ENCODE measurements at places on chromosomes 5 and 9.

DNA sequence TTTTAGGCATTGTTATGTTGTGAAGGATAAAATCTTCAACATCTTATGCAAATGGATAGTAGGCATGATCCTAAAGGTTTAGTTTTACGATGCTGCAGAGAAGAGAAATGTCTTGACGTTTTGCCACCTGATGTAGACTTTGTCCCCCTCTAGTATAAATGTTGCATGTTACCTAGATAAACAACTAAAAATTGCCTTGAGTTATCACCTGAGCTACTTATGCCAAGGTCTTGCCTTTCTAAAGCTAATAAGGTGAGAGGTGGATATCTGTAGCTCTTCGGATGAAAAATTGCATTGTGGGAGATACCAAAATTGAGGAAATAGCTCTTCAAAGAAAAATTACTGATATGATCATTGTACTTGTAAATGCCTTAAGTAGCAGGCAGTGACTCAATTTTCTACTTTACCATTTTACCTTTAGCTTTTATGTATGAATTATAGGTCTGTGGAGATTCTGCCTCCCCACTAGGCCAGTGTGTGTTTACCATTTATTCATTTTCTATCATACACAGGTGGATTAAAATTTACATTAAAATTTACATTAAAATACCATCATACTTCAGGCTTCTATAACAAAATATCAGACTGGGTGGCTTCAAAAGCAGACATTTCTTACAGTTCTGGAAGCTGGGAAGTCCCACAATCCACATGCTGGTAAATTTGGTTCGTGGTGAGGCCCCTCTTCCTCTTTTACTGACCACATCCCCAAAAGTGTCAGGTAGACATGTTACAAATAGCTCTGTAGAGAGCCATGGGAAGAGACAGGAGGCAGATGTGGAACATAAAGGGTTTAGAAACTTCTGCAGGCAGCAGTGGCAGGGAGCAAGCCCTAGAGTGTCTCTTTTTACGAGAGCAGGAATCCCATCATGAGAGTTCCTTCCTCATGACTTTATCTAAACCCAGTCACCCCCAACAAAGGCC lies 100.7 kb upstream of the ERBIN start:
- DNase-seq: no peak

- no peak for DNase-seq
These were observed 46.8 kb downstream of the ELAVL2 start for GRCh38 chr9:23779220-23779619.

DNA sequence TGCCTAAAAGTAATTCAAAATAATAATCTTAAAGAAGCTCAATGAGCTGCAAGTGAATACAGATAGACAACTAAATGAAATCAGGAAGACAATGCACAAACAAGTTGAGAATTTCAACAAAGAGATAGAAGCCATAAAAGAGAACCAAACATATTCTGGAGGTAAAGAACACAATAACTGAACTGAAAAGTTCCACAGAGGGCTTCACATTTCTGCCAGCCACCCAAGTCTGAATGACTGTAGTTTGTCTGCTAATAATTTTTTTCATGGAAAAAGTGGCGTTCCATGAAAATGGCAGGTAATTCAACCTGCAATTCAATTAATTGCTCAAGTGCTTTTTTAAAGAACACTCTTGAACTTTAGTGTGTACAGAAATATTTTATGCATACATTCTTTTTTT lies 251.3 kb downstream of the KDM4C start:
- no peak for DNase-seq

DNA sequence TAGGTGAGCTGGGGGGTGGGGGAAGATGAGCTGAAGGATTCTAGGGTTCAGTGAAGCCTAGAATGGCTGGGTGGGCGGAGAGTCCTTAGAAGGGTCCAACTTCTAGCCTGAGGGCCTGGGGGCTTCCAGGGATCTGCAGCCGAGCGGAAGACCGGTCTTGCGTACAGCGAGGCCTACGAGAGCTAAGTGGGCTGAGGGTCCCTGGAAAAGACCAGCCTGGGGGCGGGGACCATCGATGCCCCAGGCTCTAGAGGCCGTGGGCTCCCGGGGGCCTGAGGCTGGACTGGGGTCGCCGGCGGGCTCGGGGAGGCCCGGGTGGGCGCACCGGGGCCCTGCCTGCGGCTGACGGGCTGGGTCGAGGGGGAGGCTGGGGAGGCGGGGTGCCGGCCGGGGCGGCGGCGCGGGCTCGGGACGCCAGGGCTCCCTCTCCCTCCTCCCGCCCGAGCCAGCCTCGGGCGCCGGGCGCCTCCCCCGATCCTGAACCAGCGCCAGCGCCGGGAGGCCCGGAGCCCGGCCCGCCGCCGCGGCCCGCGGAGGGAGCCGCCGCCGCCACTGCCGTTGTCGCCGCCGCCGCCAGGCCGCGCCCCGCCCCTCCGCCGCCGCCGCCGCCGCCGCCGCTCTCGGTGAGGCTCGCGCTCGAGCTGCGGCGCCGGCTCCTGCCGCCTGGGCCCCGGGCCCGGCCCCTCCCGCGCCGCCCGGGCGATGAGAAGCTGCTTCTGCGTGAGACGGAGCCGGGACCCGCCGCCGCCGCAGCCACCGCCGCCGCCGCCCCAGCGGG lies at the start of gene MVB12B:
TSS of gene MVB12B (plus strand) at position 602 of the 778 bp plus-strand sequence. CDS start at position 703, 101 bp downstream.
- peak; percentile 34 for DNase-seq

DNA sequence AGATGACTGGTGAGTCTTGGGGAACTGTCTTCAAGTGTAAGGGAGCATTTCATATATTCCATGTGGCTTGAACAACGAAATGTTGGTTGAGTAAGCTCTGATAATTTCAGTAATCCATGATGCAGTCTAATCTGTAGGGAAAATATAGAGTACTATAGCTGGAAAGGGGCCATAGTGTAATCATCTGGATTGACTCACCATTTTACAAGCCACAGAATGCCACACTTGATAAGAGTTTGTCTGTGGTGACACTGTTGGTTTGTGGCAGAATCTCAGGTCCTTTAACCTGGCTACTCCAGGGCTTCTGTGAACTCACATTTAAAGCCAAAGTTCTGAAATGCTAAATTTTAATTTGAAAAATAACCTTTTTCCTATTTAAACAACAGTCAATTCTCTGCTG lies 16.3 kb upstream of the MAML1 start:
- no peak for DNase-seq

GRCh38 chr9:126763130-126763764 lies 41.6 kb upstream of the ZBTB43 start:
- no peak for DNase-seq

DNA sequence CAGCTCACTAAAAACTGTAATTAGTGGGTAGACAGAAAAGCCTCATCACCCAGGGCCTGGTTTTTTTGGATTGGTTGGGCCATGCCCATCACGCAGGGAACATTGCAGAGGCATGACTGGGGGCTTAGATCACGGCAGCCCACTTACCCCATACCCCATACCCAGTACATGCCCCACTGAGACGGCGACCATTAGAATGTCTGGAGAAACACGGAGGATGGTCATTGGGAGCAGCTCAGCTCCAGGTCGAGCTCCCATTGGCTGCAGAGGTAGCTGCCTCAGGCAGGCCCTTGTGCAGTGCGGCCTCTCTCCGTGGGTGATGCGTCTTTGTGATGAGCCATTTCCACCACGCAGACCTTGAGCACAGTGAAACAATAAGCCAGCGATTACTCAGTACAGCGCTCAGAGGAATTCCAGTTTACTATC lies 204.0 kb downstream of the GADD45G start:
- peak; percentile 7 for DNase-seq

DNA sequence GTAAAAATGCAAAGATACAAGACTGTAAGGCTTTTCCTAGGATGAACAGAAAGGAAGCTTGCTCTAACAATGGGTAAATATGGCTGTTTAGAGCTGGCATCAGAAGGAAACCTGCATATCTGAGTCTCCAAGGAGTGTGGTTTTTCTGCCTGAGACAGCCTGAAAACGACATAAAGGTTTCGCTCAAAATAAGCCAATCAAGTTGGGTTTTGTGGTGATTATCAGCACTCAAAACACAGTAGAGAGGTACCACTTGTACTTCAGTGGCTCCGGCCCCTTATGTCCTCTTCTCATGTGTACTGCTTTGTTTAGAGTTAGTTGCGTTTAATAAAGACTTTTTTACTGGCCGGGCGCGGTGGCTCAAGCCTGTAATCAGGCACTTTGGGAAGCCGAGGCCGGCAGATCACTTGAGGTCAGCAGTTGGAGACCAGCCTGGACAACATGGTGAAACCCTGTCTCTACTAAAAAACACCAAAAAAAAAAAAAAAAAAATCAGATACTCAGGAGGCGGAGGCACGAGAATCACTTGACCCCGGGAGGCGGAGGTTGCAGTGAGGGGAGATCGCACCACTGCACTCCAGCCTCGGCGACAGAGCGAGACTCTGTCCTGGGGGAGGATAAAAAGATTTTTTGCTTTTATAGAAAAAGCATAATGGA lies 39.4 kb downstream of the KLF9 start:
- no peak for DNase-seq

DNA sequence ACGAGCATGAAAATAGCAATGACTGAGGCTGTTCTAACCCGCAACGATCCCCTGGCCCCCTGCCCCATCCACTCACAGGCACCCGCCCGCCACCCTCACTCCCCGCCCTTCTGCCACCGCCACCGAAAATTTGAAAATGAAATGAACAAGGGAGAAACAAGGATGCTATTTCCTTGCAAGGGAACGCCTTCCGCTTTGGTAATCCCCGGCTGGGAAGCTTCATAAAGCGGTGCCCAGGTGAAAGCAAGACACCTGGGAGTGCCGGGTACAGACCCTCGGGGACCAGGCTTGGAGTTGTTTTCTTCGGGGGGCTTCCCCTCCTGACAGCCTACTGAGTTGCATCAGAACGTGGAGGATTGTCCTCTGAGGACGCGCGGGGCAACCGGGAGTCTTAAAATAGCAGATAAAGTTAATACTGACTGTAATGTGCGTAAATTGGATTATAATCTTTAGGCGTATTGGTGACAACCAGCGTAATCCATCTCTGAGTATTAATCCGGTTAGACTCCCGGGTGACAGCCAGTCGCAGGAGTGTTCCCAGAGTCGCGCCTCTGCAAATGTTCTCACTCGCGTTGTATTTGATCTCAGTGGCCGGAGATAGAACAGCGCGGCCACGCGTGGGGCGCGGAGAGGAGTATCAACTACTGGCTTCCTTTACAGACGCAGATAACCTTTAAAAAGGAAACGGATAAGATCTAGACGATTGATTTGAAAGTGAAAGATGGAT lies 885 bp upstream of the MLLT3 start:
- no peak for DNase-seq

- no peak for DNase-seq
These were observed 163.4 kb downstream of the ERCC6L2 start for GRCh38 chr9:96038914-96039313.

- no peak for DNase-seq
These were observed 655.2 kb upstream of the RIOK2 start for GRCh38 chr5:97838214-97838613.

GRCh38 chr9:33131790-33132772 lies 35.1 kb downstream of the B4GALT1 start:
- DNase-seq: no peak

GRCh38 chr5:32474209-32474854 lies 29.8 kb upstream of the ZFR start:
- DNase-seq: no peak

- no peak for DNase-seq
These were observed 5.8 kb downstream of the TYRP1 start for GRCh38 chr9:12698986-12699385.

- DNase-seq: no peak
These were observed 2.6 kb downstream of the RNF44 start for GRCh38 chr5:176534640-176535039.

DNA sequence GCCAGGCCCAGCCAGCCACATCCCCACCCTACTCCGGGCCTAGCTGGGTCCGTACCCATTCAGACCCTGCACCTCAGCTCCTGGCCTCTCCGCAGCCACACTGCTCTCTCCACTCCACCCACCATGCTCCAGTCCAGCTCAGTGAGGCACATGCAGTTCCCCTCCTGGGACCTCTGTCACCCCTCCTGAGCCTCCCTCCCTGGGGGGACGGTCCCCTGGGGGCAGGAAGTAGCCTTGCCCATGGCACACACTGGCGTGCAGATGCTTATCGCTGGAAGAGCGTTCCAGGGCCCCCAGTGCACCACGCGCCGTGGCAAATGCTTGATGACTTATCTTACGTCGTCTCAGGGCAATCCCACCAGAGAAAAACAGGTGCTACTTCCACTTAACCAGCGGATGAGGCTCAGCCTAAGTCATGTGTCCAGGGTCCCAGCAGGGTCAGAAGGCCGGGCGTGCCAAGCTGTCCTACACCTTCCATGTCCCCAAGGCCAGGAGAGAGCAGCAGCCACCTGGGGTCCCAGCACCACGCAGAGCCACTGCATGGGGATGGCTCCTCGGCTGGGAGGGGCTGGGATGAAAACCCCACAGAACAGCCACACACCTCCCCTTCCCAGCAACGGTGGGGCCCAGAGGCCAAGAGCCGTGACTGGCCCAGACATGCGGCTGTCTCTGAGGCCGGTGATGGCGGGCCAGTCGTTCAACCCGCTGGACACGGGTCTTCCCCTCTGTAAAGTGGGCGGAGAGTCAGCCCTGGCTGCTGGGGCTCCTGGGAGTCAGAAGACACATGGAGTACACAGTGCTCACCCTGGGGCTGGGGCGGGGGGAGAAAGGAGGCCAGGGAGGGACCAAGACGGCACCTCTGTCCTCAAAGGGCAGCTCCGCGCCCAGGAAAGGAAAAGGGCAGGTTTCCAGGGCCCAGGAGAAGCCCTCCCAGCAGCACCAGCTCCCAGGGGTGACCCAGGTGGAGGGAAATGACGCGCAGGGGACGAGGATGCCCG lies 2.6 kb upstream of the CCDC187 start:
- DNase-seq: no peak

DNA sequence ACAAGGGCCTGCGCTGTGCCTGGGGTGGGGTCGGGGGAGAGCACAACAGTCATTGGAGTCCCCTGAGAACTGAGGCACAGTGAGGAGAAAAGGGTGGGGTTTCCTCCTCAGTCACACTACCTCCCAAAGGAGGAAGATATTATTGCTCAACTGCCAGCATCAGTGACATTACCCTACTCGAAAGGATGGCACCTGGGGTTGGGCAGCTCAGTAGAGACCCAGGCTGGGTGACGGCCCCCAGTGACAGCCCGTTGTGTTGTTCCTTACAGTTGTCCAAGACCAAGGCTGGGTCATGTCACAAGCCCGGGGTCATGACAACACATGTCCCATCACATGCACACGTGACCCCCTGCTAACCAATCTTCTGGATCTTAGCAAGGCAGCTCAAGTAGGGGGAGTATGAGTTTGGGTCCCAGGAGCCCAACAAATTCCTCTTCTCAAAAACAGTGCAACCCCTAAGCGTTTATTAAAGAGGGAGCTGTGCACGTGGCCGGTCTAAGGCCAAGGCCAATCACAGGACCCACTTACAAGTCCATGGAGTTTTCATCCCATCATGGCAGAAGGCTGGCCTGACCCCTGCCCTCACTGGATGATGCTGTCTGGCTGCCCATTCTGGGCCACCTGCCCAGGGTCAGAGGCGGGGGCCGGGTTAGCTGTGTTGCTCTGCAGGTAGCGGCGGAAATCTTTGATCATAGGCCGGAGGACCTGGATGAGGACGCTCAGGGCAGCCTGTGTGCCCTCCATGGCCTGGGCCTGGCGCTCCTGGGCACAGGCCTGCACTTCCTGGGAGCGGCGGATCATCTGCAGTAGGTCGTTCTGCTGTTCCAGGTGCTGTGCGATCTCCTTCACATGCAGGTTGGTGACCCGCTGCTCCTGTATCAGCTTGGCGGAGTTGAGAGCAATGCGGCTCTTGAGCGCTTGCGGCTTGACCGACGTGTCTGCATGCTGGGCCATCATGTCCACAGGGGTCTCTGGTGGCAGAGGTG lies 4.0 kb downstream of the NAIF1 start:
- no peak for DNase-seq

- DNase-seq: no peak
These were observed 75.5 kb downstream of the FGF1 start for GRCh38 chr5:142610176-142611001.
